ENCODE measurements at places on chromosomes 3 and 15. TPM values are rescaled to one million over a fixed set of nuclear protein-coding genes. Genes with fewer than 3 reads are reported as not detected.

The WDR76 gene
- 19.6 TPM for total RNA-seq

The P2RY14 gene
- total RNA-seq: not detected

The ARPIN gene
- total RNA-seq: 3.1 TPM

GRCh38 chr3:179671747-179672242 lies 19.0 kb downstream of the USP13 start:
- peak; percentile 34 for DNase-seq

The ZNF662 gene
- 0.40 TPM for total RNA-seq

DNA sequence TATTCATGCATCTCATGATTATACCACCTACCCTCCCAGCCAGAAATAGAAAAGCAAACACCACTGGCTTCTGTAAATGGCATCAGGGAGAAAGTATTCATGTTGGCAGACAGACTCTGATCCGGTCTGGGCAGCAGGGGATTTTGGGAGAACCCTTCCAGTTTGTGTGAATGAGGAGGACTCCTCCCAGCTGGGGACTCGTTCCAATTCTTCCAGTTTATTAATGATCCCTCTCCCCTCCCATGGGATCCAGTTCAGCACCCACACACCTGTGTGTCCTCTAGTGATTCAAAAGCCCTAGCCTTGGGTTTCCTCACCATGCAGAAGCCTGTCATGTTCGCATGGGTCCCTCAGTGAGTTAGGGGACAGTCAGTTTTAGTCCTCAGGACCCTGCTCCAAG lies 110.9 kb downstream of the IQSEC1 start:
- DNase-seq: no peak

DNA sequence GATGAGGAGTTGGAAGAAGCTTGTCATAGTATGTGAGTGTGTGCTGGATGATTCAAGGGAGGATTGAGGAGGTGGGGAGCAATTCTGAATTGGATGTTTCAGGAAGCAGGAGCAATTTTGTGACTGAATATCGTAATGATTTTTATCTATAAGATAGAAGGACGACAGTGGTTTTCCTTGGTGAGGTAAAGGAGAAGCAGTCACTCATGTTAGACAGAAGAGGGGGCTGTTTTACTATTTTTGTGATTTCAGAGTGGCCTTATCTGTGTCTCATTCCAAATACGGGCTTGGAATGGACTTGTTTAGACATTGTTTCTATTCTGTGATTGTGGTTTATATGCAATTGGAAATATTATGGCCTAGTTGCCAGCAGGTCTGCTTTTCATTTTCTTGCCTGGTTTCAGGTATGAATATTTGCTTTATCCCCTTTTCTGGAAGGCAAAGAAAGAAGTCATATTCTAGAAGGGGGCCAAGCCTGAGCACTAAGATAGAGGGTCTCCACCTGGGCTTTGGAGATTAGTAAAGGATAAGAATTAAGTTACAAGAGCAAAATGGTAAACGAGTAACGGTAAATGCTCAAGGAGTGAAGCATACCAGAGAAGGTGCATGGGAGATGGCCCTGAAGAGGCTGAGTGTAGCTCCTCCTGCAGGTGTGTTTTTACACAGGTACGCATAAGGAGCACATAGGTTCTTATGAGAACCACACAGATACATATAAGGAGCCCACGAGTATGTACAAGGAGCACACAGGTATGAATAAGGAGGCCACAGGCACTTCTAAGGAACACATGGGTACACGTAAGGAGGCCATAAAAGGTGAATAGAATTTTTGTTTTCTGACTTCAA lies 124.6 kb upstream of the KCNAB1 start:
- DNase-seq: peak; percentile 48

DNA sequence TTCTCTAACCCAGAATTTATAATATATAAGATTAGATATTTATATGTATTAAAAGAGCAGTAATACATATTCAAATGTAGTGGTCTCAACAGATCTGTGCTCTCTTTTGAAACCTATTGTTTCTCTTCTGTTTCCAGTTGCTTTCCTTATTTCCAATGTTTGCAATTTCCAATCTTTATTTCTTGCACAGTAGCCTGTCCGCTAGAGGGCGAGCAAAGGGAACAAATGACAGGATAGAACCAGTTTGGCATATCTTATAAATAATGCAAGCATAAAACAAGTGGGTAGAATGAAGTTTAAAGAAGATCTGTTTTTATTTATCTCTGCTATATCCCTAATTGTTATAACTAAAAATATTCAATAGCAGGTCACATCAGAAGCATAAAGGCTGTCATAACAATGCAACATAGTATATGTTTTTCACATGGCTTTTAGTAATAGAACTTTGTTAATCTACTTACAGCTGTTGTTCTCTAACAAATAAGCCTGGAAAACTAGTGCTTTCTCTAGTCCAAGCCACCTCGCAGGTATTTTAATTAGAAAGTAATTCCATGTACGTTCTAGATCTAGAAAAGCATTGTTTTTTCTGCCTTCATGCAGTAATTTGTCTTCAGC lies 15.1 kb upstream of the TCAIM start:
- DNase-seq: peak; percentile 35

- no peak for DNase-seq
These were observed 1162.6 kb downstream of the ROBO1 start for GRCh38 chr3:78605178-78605577.

The NR2F2 gene
- 27.9 TPM for total RNA-seq
